ENCODE measurements at places on chromosomes 6 and 20.

GRCh38 chr6:26172608-26172968 is 85.4 kb downstream of the HFE start:
- no peak for DNase-seq

DNA sequence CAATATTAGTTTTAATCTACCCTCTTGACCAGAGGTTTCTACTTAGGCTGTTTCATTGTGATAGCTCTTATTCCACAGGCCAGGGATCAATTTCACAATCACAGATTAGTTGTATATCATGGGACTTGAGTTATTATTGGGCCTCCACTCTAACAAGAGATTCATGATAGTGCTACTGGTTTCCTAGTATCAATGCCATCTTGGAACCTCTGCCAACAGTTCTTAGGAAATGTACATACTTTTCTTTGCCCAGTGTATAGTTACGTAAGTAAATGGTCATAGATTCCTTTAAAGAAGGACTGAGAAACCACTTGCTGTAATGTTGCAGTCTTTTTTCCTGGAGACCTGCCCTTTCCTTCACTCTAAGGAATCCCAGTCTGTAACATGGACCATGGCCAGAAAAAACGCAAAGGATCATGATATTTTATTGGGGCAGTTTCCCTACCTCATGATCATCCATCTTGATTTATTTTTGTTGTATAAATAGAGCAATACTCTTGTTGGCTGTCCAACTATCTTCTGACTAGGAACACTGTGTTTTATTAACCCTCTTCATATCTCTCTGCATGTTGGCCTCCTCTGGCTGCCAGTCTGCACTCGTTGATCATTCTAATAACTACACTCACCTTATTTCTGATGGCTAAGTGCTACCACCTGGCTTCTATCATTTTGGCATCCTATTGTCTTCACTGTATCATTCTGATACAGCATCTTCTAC is 38.0 kb upstream of the VGLL2 start:
- no peak for DNase-seq

DNA sequence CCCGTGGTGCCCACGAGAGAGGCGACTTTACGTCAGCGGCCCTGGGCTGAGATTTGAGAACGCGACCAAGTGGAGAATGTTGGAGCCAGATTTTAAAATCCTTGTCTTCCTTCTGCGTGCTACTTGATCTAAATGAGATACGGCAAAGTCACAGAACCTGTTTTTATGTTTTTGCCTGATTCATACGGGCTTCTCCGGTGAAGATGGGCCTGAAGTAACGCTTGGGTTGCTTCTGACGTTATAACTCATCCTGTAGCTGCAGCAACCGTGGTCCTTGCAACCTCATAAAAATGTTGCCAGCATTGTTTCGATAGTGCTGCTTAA is 462 bp upstream of the SLC35B3 start:
- DNase-seq: no peak

DNA sequence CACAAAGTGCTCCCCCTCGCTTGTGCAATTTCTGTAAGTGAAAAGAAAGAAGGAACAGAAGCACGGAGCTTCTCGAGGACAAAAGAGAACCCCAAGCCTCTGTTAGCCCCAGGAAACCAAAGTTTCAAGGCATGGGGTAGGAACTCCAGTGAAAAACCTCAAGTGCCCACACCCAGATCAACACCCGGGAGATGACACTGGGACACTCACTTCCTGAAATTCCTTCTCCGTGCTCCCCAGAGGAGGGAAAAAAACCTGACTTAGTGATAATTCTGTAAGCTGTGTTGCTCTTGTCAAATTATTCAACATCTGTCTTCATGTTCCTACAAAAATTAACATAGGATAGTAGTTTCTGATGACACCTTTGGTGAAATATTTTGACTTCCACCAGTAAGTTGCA is 4.6 kb downstream of the MDGA1 start:
- DNase-seq: no peak

DNA sequence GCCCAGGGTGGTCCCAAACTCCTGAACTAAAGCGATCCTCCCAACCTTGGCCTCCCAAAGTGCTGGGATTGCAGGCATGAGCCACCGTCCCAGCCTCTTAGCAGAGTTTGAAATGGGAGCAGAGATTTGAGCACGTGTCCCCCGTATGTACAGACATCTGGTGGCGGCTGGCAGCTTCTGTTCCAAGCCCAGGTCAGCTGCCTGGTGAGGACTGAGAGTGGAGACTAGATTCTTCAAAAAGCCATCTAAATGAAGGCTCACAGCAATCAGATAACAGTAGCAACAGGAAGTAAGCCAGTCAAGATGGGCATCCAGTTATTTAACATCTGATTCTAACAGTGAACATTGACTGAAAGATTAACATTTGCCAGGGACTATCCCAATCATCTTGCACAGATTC is 128.1 kb upstream of the AKAP12 start:
- DNase-seq: no peak

DNA sequence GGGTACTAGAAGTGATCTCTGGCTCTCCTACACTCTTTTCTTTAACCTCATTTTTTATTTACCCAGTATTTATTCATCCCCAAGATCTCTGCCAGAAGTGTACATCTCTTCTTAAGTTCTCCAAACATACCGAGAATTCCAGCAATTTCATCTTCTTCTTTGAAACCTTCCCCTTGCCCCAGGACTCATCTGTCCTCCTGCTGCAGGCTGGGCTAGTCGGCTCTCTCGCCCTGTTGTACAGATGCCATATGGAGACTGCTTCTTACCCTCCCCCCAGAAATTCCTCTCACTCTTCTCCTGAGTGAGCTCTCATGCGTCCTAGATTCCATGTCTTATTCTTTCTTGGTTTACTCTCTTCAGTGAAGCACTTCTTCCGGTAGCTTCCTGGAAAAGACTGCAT is 21.9 kb upstream of the PNRC1 start:
- DNase-seq: no peak

GRCh38 chr20:46277602-46278001 is 30.7 kb downstream of the CDH22 start:
- DNase-seq: no peak

GRCh38 chr20:61482056-61482887 is 230.2 kb downstream of the CDH4 start:
- no peak for DNase-seq

DNA sequence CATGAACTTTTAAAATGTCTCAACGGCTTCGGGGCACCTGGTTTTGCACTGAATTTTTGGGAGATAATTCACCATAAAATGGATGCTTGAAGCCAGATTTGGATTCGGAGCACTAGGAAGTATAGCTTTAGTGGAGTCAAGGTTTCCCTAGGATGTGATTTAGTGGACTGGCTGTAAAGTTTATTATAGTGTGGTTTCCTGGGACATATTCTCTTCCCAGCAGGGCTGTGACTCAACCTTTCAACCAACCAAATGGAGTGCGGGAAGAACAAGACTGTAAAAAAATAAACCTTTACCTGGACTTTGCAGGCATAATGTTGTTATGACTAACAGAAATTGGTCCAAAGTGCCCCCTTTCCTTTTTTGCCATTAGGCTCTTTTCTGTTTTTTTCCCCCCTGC is 327.4 kb upstream of the MAN1A1 start:
- DNase-seq: no peak
